ENCODE measurements at places on chromosomes 2 and 18.
A peak's percentile ranks its signal among the peaks of the same experiment; 100 is the strongest.

GRCh38 chr2:221422516-221423209, 149.4 kb downstream of the EPHA4 start:
- no peak for DNase-seq

DNA sequence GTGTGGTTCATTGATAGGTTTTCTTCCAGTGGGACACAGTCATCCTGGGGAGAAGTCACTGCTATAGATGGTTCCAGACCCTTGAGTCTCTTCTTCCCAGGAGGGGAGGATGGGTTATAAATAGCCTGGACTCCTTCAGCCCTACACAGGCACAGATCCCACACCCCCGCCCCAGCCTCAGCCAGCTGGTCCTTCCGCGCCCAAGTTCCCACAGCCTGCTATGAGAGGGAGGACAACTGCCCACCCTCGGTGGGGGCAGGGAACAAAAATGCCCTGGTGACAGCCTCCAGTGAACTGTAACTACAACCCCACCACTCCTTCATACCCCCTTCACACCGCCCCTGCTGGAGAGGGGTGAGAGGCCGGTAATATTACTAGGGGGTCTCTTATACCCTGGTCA, 3.2 kb downstream of the ZBTB7C start:
- DNase-seq = no peak

DNA sequence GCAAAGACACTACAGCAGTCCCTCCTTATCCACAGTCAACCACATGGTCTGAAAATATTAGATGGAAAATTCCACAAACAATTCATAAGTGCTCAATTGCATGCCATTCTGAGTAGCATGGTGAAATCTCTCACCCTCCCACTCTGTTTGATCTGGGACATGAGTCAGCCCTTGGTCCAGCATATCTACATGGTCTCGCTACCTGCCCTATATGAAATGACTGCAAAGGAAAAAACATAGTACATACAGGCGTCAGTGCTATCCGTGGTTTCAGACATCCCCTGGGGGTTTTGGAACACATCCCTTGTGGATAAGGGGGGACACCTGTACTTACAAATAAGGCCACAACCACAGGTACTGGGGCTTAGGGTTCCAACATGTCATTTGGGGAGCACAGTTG, 73.7 kb downstream of the CABLES1 start:
- no peak for DNase-seq

DNA sequence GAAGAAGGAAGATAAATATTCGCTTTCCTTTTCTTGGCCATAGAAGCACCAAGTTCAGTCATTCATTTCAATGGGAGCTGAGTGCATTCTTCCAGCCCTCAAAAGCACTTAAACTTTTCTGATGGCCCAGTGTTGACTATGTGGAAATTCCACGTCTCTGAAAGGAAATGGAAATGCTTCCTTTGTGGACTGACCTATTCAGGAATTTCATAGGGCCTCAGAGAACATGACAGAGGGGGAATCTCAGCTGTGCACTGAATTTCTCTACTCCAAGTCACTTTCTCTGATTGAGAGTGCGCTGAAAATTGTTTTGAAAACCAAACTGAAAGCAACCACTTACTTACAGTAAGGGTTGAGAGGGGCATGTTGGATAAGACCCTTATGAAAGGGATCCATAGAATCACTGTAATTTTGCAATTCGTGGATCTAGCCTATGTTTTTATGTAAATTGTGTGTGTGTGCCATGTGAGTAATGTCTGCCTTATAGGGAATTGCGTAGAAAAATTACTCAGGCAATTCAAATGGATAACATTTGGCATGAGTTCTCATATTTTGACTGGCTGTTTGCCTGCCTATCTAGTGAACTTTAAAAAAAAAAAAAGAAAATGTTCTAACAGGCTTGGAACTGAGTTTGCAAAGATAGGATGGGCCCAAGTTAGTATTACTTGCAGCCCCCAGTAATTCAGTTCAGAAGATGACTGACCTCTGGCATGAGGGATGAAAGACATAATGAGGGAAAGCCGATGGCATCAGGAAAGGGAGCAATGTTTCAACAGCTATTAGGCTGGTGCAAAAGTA, 437.0 kb downstream of the PTPRM start:
- peak; percentile 68 for DNase-seq

DNA sequence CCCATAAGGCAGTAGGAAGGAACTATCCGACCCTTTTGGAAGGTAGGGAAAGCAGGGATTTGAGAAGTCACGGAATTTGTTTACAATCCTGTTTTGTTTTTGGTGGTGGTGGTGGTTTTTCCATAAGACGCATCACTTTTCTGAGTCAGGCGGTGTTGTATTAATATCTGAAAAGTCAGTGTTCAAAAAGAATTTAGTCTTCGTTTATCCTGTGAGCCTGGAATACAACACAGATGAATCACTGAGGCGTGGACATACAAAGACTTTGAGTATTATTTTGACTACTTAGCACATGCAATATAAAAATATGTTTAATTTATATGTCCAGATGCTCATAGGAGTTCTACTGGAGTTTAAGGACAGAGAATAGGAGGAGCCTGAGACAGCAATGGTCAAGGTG, 785 bp downstream of the ZNF892 start:
- DNase-seq = no peak

DNA sequence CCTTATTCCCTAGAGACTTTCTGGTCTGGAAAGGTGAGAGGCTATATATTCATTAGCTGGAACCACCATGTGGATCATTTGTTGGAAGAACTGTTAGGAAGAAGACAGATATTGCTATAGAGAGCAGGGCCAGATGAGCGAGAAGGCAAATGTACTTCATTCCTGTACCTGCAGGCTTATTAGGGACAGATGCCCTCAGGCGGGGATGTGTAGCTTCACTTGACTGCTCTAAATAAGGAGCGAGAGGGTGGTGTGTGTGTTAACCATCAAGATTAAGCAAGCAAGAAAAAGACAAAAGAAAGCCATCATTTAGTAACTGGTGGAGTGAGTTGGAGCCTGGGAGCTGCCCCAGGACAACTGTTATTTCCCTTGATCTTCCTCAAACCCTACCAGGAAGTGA, 36.4 kb downstream of the NEDD4L start:
- no peak for DNase-seq

GRCh38 chr18:21686282-21687105, 18.1 kb downstream of the ABHD3 start:
- DNase-seq = no peak

DNA sequence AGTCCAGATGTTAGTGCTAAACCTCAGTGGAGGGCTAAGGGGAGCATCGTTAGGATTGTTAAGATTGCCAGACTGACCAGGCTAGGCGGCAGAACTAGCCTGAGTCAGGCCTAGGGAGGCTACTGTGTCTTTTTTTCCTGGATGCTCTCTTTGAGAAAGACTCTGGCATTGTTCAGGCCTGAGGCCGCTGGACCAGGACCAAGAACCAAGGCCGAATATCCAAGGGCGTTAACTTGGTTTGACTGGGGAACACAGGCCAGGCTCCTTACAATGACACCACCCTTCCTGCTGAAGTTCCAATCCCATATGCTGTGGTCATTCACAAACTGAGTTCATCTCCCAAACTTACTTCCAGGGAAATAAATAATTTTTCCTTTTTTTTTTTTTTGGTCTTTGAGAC, 10.6 kb downstream of the HTRA2 start:
- DNase-seq = peak; percentile 76

DNA sequence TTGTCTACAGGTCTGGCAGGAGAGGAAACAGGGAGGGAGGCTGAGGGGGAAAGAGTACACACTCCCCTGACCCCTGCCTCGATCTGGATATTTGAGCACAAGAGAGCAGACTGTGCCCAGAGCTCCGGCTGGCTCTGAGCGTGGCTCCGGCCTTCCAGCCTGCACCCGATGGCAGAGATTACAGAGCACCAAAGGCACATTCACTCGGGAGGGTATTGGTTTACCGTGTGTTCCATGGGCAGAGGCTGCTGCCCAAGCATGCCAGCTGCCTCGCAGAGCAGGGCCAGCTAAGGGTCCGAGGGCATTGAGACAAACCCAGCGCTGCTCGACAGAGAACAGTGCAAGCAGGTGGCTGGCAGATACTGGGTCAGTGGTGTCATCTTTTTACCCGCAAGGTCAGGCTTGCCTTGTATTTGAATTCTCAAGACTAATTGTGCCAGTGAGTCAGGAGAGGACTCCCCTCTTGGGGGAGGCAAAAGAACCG, 132.2 kb downstream of the TNS1 start:
- no peak for DNase-seq

- no peak for DNase-seq
These were observed 20.9 kb downstream of the NEB start for GRCh38 chr2:151713291-151713903.

DNA sequence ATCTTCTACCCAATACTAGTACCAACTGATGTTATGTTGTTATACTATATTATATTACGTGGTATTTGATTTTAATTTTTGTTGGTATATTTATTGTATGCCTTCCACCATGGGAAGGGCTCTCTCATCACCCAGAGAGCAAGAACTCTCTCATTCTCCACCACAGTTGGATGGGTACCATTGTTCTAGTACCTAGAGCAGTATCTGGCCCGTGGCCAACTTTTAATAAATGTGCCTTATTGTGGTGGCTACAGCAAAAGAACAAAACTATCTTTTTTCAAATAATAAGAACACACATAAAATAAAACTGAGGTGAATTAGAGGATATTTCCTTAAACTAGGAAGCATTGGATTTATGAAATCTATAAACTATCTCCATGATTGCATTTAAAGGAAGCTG, 71.8 kb downstream of the PID1 start:
- no peak for DNase-seq

GRCh38 chr2:24618144-24618543, 127.1 kb downstream of the NCOA1 start:
- DNase-seq = no peak

DNA sequence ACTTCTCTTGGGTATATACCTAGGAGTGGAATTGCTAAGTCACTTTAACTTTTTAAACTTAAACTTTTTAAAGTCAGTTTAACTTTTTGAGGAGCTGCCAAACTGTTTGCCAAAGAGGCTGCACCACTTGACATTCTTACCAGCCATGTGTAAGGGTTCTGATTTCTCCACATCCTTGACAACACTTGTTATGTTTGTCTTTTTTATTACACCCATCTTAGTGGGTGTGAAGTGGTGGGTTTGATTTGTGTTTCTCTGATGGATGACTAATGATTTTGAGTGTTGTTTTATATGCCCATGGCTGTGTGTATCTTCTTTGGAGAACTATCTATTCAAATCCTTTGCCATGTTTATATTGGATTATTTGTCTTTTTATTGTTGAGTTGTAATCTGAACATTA, 13.6 kb downstream of the ASAP2 start:
- no peak for DNase-seq

- DNase-seq = no peak
These were observed 181.7 kb downstream of the ATAD2B start for GRCh38 chr2:23745068-23745725.

GRCh38 chr2:68726100-68726499, 8.5 kb upstream of the ARHGAP25 start:
- DNase-seq = no peak

- no peak for DNase-seq
These were observed 53.6 kb downstream of the STRN start for GRCh38 chr2:36912695-36913094.

DNA sequence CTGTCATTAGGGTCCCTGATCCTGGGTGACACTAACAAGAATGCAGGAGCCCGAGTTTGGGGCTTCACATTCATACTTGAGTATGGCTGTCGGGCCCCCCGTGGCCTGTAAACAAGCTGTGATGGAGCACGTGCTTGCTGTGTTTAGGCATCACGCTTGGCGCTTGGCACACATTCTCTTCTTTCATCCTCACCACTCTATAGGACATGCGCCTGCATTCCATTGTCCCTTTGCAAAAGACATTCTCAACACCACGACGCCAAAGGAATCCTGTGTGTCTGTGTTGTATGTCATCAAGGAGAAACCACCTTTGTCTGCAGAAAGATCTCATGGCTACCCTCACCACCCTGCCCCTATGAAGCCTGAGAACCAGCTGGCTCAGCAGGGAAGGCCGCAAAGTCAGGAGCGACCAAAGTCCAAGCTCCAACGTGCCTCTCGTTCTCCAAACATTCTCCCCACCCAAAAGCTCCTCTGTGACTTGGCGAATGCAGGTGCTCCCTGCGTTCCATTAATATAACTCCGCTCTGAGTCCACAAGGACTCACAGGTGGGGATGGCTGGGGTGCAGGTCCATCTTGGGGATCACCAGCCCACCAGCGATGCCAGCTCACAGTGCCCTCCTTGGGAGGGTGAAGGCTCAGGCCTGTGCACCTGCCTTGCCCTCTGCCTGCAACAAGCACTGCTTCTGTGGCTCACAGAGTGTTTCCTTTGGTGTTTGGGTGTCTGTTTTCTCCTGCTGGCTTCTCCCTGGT, 6.2 kb upstream of the PER2 start:
- no peak for DNase-seq

DNA sequence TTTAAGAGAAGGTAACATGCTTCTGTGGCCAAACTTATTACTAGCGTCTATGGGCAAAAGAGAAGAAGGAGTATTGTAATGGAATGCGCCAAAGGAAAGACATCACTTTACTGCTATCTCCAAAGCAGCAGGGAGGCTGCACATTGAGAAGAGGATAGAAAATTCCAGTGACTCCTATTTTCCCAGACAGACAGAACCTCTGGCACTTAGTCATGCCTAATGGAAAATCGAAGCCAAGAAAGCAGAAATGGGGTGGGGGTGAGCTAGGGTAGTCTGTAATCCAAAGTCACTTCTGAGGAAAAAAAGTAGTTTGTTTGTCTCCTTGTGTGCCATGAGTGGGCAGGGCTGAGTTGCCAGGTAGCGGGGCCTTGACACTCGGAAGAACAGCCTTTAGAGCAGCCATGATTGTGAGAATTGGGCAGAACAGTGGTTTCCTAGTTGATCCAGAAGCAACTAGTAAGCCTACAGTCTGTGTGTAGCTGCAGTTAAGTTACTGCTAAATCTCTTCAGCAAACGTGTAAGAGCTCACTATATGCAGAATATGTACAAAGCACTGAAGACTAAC, 79.4 kb upstream of the FOSL2 start:
- no peak for DNase-seq

- no peak for DNase-seq
These were observed 19.7 kb upstream of the GNAL start for GRCh38 chr18:11669271-11669947.

GRCh38 chr2:107743274-107743673, 83.4 kb upstream of the RGPD4 start:
- no peak for DNase-seq

GRCh38 chr2:110816404-110817365, 84.3 kb downstream of the ACOXL start:
- no peak for DNase-seq

DNA sequence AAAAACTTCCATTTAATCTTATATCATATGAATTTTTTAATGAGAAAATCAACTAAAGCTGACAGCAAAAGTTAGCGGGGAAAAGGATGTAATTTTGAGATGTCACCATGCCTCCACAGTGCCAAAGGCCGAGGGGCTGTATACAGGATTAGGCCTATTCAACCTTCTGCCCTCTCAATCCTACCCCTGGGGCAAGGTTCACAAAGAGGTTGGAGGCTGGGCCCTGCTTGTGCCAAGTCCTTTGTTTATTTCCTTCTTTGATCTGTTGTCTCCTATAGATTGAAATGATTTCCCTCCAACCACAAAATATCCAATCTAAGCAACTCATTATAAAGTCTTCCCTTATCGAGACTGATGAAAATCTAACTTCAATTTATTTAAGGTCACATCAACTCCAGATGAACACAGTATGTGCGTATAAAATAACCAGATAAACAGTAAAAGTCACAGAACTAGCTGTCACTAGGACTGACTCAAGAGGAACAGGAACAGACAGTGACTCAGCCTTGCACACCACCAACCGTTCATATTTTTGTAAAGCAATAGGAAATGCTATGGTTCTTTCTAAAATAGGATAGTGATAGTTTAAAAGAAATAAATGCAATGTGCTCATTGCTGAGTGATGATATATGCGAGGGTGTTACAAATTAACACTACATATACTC, 95.8 kb downstream of the SLC25A12 start:
- DNase-seq = peak; percentile 40

- no peak for DNase-seq
These were observed 123.5 kb upstream of the PELI1 start for GRCh38 chr2:64267699-64268098.

Data from stromal cell of bone marrow (primary cell).